ENCODE measurements at places on chromosomes 4 and X.

- no peak for DNase-seq
Observed at GRCh38 chr4:185730849-185731608, 81.0 kb downstream of the SORBS2 start.

DNA sequence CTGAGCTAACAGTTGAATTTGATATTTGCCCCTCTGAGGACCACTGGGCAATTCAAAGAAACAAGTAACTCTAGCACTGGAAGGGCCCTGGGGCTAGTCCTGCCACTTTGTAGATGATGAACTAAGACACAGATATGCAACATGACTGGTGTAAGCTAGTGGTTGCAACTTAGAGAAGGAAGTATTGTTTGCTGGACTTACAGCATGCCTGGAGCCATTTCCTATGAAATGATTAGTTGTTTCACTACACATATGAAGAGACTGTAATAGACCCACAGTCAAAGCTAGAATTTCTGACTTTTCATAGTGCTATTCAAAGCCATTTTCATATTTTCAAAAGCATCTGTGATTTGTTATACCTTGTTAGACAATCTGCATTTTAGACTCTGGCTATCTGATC lies 96.2 kb downstream of the TSPAN7 start:
- no peak for DNase-seq

DNA sequence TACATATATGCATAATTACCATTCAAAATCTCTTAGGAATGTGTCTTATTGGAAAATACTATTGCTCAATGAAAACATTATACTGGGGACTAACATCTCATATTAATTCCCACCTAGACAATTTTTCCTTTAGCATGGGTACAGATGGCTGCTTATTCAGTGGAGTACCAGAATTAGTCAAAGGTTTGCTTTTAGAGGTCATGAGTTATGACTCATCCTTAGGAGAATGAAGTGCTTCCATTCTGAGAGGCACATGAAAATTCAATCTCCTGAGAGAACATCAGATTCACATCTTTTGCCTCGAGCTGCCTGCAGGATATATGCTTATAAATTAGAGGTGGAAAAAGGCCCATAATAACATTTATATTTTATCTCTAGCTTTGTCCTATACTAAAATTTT lies 378.0 kb upstream of the DMD start:
- no peak for DNase-seq

- no peak for DNase-seq
Observed at GRCh38 chr4:155818639-155819038, 47.4 kb downstream of the ASIC5 start.

DNA sequence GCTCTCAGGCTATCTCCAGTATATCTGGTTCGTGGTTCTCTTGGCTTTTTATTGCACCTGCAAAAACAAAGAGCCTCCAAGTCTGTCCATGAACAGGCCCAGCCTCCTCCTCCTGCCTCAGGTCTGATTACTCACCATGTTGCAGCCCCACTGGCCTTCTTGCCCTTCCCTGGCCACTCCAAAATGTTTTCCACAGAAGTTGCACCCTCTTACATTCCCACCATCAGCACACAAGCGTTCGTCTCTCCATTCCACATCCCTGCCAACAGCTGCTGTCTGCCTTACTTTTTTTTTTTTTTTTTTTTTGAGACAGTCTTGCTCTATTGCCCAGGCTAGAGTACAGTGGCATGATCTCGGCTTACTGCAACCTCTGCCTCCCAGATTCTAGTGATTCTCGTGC lies 86.7 kb downstream of the RFC1 start:
- no peak for DNase-seq

GRCh38 chr4:8012517-8012916 lies 72.9 kb upstream of the AFAP1 start:
- no peak for DNase-seq

Data from brain microvascular endothelial cell (primary cell).